Activated CD8-positive, alpha-beta memory T cell treated with anti-CD3 and anti-CD28 coated beads for 24 hours (primary cell): ENCODE measurements at places on chromosomes 5 and 9.

DNA sequence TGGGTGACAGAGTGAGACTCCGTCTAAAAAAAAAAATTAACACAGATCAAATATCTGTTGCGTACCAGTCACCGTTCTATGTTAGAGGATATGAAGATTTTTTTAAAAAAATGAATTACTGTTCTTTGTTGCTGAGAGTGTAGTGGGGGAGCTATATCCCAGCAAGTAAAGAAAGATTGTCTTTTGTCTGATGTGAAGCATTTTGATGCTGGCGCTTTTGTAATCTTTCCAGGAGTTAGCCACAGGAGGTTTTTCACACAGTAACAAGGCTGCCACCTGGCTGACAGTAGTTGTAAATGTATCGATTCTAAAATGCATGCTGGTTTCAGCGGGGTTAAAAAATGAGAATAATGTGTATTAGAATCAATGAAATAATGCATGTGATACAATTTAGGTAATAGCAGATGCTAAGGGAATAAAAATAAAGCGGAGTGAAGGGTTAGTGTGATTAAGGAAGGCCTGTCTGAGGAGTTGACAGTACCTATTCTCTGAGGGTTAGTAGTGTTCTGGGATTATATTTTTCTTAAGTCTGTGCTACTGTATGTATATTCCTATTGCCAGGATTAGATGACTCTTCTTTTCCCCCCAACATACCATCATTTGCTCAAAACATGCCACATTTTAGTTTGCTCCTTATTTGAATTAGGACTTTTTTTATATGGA lies 3.4 kb downstream of the LMNB1 start:
- DNase-seq, result no peak

GRCh38 chr5:143874312-143874711 lies 62.4 kb downstream of the HMHB1 start:
- DNase-seq, result no peak

GRCh38 chr5:167937635-167937998 lies 353.8 kb upstream of the WWC1 start:
- DNase-seq, result no peak

DNA sequence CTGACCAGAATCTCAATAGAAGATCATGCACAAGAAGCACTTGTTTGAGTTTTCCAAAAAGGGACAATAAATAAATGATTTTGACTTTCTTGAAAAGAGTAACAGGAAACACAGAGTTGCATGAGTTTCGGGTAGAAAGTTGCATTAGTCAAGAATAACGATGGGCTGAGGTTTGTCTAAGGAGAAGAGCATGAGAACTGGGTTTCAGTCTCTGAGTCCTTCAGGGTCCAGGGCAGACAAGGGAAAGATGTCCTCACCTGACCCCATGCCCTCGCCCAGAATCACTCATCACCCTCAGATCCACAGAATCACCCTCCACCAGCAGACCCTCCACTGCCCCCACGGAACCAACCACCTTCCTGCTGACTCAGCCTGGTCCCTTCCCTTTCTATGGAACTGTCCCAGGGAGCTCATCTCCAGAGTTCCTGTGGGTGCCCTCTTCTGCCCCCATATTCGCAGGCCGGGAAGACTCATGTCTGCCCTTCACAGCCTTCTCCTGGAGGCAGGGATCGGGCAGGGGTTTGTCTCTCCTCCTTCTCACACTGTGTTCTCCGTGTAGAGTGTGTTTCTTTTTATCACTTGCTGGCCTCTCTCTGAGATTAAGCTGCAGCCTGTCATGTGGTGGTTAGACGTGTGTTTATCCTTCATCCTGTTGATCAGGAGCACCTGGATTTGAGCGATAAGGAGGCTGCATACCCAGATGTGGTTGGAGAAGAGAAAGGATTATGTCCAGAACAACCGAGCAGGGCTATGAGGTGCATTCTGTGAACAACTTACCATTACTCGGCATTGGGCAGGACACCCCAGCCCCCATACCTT lies 442.6 kb downstream of the MAT2B start:
- DNase-seq, result no peak

DNA sequence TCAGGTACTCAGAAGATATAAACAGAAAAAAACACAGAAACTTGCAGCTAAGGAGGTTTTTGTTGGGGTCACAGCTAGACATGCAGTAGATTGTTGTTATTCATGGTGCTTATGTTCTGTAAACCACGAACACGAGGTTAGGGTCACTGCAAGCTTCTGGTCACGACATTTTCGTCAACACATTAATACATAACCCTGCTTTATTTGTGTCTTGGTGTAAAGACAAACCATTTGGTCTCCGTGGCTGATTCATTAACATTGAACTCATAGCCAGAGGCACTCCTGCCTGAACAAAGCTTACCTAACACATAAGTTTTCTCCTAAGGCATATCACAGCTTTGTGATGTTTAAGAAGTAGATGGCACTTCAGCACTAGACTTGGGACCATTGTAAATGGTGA lies 16.9 kb downstream of the TEK start:
- DNase-seq, result no peak

GRCh38 chr9:95029288-95029687 lies 288.2 kb downstream of the FANCC start:
- DNase-seq, result no peak

GRCh38 chr5:88390096-88390441 lies 121.4 kb upstream of the TMEM161B start:
- no peak for DNase-seq

DNA sequence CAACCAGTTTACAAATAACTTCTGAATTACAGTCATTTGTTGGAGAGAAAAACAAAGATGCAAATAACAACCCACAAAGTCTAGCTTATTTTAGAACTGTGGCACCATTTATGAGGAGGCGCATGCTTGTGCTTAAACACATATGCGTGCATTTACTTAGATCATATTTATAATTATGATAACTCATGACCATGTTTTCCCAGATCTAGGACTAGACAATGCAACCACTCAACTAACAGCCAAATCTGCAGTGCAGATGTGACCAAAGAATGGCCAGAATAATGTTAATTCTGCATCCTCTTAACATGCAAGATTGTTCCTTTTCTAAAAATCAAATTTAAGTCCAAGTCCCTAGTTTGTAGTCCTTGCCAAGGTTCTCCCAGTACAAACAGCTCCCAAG lies 167.3 kb upstream of the FST start:
- DNase-seq, result no peak

DNA sequence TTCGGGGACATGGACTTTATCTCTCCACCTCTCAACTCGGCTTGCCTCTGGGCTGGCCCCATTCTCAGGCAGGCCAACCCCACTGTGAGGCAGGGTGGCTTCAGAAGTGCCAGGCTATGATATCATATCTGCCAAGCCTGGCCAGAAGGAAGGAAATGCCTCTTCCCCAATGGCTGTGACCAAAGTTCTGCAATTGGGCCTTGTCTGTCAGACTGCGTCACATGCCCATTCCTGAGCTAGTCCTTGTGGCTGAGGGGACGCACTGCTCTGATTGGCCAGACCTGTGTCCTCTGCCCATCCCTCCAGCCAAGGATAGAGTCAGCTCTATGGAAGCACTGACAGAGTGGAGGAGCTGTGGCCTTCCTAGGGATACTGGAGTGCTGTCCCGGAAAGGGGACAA lies 11.9 kb downstream of the SMIM23 start:
- no peak for DNase-seq

GRCh38 chr5:159316519-159317383 lies 13.5 kb downstream of the IL12B start:
- DNase-seq, result peak; percentile 62

- DNase-seq, result no peak
These were observed 51.0 kb downstream of the HABP4 start for GRCh38 chr9:96500696-96501632.

- DNase-seq, result no peak
These were observed 104.2 kb upstream of the HMHB1 start for GRCh38 chr5:143707806-143708205.

DNA sequence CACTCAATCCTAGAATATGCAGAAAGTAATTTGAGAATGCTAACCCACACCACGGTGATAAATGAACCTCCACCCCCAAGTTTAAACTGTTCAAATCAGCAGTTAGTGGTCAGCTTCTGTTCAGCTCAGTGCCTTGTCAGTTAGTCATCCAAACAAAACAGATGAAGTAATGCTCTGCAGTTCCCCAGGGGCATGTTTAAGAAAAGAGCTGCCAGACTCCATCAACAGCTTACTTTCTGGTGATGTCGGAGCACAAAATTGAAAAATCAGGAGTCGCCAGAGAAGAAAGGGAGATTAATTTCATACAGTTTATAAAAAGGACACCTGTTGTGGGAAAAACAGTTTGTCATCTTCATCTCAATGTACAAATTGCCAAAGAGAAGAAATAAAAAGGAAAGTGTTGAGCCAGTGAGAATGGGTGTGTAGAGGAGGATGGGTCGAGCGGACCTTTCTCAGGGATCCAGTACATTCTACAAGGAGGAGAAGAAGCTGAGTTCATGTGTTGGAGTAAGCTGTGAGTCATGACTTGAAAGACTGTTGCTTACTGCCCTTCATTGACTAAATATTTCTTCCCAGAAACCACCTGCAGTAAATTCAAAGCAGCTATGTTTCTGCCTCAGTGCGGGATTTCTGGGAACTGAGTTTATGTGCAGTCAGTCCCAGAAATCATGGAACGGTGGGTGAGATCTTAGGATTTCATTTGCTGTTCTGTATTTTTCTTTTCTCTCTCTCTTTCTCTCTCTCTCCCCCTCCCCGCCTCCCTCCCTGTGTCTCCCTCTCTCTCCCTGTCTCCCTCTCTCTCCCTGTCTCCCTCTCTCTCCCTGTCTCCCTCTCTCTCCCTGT lies 13.7 kb downstream of the TRIO start:
- DNase-seq, result no peak
